GM04503 (cell line): ENCODE measurements at places on chromosomes 11 and 22.

- no peak for DNase-seq
These were observed 31.7 kb upstream of the SHISAL1 start for GRCh38 chr22:44344407-44344806.

DNA sequence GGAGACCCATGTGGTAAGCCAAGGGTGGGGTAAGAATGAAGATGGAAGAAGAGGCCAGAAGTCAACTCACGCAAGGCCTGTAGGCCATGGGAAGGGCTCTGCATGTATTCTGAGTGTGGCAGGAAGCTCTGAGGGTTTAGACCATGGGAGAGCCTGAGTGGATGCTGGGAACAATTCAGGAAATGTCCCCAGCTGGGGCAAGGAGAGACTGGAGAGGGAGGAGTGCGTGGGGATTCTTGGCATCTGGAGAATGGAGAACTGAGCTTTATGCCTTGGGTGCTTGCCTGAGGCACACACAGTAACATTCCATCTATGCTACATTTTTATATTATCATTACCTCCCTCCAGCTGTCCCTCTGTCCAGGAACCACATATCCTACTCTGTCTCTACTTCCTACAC lies 50.4 kb upstream of the CD82 start:
- no peak for DNase-seq

GRCh38 chr11:36264011-36264972 lies 24.9 kb downstream of the COMMD9 start:
- no peak for DNase-seq

DNA sequence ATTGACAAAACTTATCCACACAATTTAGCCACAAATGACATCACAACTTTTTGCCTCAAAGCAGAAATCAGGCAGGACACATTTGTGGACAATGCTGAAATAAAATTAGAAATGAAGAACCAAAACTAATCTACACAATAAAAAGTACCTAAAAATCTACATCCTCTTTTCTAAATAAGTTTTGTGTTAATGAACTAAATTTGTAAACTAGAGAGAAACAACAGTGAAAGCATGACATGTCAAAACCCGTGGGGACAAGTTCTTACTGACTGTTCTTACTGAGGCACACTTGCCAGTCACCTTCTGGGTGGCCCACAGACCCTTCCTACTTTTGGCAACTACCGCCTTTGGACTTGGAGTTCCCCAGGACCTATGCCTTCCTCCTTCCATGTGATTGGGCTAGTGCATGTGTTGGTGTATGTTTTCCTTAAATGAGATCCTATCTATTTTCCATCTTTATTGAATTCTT lies 60.7 kb upstream of the MUC15 start:
- DNase-seq: no peak

GRCh38 chr11:103484545-103484944 lies 375.3 kb downstream of the DYNC2H1 start:
- no peak for DNase-seq

GRCh38 chr22:20390394-20390907 lies 3.5 kb upstream of the ZNF74 start:
- DNase-seq: no peak

- DNase-seq: no peak
These were observed 80.6 kb downstream of the WNT7B start for GRCh38 chr22:45896153-45896951.

DNA sequence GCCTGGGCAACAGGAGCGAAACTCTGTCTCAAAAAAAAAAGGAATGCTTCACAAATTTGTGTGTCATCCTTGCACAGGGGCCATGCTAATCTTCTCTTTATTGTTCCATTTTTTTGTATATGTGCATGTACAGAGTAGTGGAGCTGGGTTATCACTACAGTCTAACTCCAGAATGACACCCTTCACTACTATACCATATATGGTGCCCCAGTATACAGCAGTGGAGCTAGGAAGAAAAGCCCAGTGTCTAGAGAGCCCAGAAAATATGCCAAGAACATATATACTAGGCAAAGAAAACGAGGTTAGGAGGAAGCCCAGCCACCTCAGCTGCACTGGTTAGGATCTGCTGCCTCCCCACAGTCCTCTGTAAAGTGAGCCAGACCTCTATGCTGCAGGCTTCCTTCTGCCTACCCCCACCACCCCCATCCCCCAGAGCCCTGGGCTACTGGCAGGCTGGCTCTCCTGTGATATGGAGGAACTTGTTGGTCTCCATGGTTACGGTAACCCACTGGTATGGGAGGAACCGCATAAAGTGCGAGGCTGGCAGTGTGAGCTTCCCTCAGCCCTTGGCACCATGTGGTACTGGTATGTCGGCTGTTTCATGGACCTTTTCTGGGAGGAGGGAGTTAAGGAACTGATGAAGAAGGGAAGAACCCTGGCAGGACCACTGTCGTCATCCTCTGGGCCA lies 34.3 kb downstream of the RCOR2 start:
- no peak for DNase-seq

GRCh38 chr22:33202455-33202854 lies 144.3 kb upstream of the SYN3 start:
- no peak for DNase-seq

GRCh38 chr11:114448749-114449482 lies 9.6 kb downstream of the REXO2 start:
- no peak for DNase-seq

DNA sequence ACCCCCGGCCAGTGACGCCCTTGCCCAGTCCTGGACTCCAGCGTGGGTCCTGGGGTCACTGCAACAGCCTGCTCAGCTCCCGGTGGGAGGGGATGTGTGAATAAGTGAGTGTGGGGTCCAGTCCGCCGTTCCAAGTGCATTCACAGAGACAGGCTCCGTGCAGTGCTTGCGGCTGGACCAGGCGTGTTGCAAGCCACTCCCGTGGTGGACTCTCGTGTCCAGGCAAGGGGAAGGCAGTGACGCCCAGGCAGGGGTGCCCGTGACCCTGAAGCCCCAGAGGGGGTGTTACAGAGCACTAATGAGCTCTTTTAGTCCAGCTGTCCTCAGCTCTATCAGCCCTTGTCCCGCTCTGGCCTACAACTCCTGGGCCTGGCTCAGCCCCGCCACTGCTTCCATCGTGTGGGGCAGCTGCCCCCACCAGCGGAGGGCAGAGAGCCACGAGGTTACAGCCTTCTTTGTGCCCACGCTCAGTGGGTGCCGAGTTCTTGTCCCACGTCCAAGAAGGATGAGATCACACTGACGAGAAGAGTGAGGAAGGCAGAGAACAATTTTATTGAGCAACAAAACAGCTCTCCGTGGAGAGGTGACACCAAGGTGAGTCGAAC lies 1807.5 kb downstream of the LRRC4C start:
- DNase-seq: no peak

GRCh38 chr11:133716602-133717001 lies 128.7 kb downstream of the SPATA19 start:
- DNase-seq: no peak

DNA sequence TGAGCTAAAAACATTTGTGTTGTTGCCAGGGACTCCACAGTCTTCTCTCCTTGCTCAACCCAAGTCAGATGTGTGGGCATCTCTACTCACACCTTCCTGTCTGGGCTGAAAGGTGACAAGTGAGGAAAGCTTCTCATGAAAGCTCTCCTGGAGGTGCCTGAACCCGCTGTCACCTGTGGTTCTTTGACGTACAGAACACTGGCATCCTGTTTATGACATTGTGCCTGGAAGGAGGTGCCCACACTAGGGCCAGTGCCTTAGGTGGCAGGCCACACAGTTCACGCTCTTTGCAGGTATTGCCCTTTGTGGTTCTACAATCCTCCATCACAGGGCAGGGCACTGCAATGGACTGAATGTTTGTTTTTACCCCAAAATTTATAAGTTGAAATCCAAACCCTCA lies 108.5 kb downstream of the CD44 start:
- no peak for DNase-seq

DNA sequence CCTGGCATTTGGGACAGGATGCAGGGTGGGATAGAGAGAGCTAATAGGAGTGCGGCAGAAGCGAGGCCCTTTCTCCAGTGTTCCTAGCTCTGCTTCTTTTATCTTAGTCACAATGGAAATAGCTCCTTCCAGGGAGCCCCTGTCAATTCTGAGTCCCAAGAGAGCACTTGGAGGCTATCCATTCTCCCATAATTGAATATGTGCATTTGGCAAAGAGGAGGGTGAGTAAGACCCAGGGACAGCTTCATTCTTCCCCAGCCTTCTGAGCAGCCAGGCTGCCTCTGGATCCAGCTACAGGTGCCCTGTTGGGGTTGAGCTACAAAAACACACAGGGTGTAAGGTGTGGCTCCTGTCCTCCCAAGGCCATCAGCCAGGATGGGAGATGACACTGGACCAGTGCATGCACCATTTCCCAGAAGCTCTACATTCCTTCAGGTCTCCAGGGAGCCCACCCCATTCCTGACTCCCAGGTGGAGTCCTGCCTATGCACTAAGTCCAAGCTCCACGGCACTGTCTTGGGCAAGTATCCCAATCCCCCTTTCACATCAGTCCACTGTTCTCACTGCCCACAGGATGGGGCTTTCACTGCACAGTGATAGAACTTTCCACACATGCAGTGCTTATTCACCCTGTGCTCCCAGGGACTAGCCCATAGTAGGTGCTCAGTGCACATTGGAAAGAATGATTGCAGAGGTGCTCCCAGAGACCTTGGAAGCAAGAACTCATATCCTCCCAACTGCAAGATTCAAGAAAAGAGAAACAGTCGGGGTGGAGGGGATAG lies 6.2 kb downstream of the MS4A10 start:
- DNase-seq: no peak

DNA sequence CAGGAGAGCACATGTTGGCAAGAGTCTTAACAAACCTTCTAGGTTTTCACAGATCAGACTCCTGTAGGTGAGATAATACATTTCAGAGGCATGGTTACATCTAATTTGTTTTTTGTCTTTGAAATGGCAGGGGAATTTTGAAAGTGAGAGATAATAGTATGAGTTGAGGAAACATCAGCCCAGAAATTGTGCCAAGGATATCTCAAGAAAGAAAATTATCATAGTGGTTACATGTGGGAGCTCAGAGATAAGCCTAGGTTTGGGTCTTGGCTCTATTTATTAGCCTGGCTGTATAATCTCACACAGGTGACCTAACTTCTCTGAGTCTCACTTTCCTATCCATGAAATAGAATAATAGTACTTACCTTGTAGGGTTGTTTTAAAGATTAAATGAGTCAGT lies 443 bp downstream of the BTBD18 start:
- no peak for DNase-seq

DNA sequence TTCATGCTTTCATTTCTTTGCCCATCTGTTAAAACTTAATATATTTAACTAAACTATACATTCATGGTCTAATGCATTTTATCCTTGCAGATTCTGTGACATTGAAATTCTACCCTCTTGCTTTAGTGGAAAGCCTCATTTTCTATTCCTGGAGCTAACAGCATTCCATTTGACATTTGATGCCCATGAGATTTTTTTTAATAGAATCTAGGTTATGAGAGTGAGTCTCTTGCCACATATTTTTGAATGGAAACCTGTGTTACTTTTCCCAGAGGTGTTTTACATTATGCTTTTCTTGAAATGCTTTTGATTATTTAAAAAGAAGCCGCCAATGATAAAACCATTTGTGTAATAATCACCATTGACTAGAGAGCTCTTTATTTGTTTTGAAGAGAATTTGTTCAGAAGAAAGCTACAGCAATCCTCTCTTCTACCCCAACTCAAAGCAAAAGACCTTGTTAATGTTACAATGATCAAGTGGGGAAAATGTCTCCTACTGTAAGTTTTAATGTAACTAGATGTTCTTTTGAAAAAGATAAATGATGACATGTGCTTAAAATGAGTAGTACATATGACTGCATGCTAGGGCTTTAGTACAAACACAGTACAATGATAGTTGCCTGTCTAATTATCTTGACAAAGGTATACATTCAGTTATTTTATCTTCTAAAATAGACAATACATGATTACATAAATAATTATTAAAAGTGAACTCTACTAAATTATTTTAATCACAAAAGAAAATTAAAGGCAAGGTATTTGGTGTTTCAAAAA lies 67.3 kb downstream of the GAS2 start:
- no peak for DNase-seq

GRCh38 chr22:35739076-35739930 lies 21.6 kb downstream of the APOL5 start:
- DNase-seq: no peak

GRCh38 chr22:31678748-31679147 lies 16.7 kb upstream of the PISD start:
- no peak for DNase-seq

- DNase-seq: no peak
These were observed 165.8 kb downstream of the BUD13 start for GRCh38 chr11:116607027-116607426.

DNA sequence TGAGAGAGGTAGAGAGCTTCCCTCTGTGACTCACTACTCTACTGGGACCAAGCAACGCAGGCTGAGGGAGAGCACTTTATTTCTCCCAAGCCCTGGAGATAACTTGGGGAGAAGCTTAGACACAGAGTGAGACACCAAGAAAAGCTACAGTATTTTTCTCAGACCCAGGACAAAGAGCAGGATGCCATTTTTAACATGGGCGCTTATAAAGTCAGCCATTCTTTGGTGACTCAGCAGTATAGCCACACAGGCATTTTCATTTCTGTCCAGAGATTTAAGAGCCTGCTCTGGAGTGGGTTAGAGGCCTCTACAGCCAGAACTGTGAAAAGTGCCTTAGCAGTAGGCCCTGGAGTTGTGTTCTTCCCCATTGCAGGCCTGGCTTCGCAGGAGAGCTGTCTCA lies 55.0 kb upstream of the GLYAT start:
- no peak for DNase-seq

GRCh38 chr11:107050121-107050520 lies 31.8 kb upstream of the GUCY1A2 start:
- DNase-seq: no peak

DNA sequence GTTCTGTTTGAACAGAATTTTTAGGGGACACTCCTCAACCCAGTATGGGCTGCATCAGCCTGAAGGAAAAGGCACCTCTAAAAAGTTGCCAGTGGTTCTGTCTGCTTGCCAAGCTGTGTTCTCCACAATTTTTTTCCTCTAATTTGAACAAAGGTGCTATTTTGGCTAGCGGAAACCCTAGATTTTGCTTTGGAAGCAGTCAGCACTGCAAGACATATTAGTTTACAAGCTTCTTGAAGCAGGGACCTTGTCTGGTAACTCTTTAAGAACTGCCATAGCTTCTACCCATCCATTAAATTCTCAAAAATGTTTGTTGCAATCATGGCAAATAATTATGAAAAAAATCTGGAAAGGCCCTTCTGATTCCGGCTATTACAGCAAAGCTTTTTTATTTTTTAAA lies 75.6 kb upstream of the HEPHL1 start:
- DNase-seq: no peak

- DNase-seq: no peak
These were observed at the start of gene PDE2A for GRCh38 chr11:72673943-72674828. Gene PDE2A, minus strand, starts transcription at chr11:72674422. Its CDS starts 215 bp downstream, at chr11:72674207.

- DNase-seq: no peak
These were observed 1.1 kb downstream of the ZBTB44 start for GRCh38 chr11:130313383-130314183.

GRCh38 chr11:115716601-115717529 lies 212.7 kb upstream of the CADM1 start:
- DNase-seq: no peak
